ENCODE measurements at places on chromosomes 6 and 20. TPM values are rescaled to one million over a fixed set of nuclear protein-coding genes. Genes with fewer than 3 reads are reported as not detected.

GRCh38 chr20:16111172-16111832, 461.9 kb downstream of the KIF16B start:
- H3K4me3 ChIP-seq = no peak overlapping the region
- no peak for DNase-seq
- H3K27me3 ChIP-seq = no peaks in the 10 kb centered on the region
- no peaks in the 10 kb centered on the region for H3K4me1 ChIP-seq
- H3K27ac ChIP-seq = no peak overlapping the region

GRCh38 chr6:11586117-11586516, 48.6 kb downstream of the TMEM170B start:
- peaks cover 9% of the 10 kb centered on the region for H3K27me3 ChIP-seq
- no peak overlapping the region for H3K4me3 ChIP-seq
- H3K36me3 ChIP-seq = no peaks in the 10 kb centered on the region
- no peaks in the 10 kb centered on the region for H3K4me1 ChIP-seq
- no peak for DNase-seq

GRCh38 chr6:32973144-32974015, 5.0 kb downstream of the BRD2 start:
- H3K4me1 ChIP-seq = peaks cover 29% of the 10 kb centered on the region
- H3K4me3 ChIP-seq = peak overlapping the region; percentile 94
- no peak for DNase-seq
- H3K27me3 ChIP-seq = no peaks in the 10 kb centered on the region

DNA sequence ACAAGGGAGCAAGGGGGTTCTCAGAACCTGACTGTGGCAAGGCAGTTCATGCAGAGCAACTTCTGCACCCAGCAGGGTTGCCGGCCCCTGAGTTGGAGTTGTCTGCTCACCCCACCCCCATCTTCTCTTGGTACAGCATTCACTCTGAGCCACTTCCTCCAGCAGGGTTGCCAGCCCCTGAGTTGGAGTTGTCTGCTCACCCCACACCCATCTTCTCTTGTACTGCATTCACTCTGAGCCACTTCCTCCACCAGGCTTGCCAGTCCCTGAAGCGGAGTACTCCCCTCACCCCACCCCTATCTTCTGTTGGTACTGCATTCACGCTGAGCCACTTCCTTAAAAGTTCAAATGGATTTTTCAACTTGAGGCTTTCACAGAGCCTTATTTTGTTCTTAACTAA, 79.7 kb upstream of the SYNDIG1 start:
- no peak overlapping the region for H3K27ac ChIP-seq
- peak; percentile 22 for DNase-seq
- peaks cover 2% of the 10 kb centered on the region for H3K27me3 ChIP-seq
- no peak overlapping the region for H3K4me3 ChIP-seq
- H3K36me3 ChIP-seq = no peaks in the 10 kb centered on the region

DNA sequence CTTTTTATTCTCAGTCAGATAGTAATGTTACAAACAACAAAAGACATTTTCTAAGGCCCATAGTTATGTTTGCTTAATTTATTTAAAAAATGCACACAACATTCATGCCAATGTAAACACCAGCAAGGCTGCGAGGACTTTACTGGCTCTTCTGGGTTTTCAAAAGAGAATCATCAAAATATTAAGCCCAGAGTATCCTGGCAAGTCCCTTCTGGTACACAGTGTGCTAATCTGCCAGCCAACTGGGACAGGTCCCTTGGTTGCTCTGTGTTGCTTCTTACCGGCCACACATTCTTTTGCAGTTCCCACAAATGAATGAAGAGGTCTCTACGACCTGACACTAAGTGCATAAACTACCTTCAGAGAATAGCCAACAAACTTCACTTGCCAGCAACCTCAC, 42.6 kb upstream of the SPDEF start:
- H3K36me3 ChIP-seq = no peaks in the 10 kb centered on the region
- H3K27me3 ChIP-seq = no peaks in the 10 kb centered on the region
- DNase-seq = no peak
- no peak overlapping the region for H3K4me3 ChIP-seq
- no peak overlapping the region for H3K27ac ChIP-seq
- H3K4me1 ChIP-seq = peaks cover 2% of the 10 kb centered on the region

- H3K4me3 ChIP-seq = no peak overlapping the region
- H3K27me3 ChIP-seq = peaks cover 4% of the 10 kb centered on the region
- DNase-seq = no peak
- no peaks in the 10 kb centered on the region for H3K36me3 ChIP-seq
- H3K4me1 ChIP-seq = no peaks in the 10 kb centered on the region
Measured at GRCh38 chr6:139882977-139883728, 508.7 kb upstream of the CITED2 start.

DNA sequence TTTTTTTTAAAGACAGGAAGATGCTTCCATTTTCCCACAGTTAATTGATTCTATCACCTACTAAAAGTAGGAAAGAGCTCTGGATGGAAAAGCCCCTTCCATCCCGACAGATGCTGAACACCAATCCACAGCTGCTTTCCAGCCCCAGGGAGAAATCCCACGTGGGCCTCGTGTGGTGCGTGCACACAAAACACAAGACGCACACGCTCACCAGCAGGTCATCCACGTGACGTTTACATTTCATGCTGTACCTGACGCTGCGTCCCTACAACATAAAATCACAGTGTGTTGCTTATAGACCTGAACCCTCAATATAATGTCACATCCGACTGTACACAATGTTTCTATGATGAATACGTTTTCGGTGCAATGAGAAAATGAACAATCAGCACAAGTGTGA, 50.2 kb upstream of the DACT2 start:
- no peak overlapping the region for H3K27ac ChIP-seq
- H3K36me3 ChIP-seq = no peaks in the 10 kb centered on the region
- H3K4me1 ChIP-seq = no peaks in the 10 kb centered on the region
- no peak overlapping the region for H3K4me3 ChIP-seq

- no peak for DNase-seq
- peaks cover 29% of the 10 kb centered on the region for H3K36me3 ChIP-seq
- no peaks in the 10 kb centered on the region for H3K27me3 ChIP-seq
- H3K4me1 ChIP-seq = peaks cover 35% of the 10 kb centered on the region
- H3K4me3 ChIP-seq = peak overlapping the region; percentile 93
Measured at GRCh38 chr6:26401389-26401986, 587 bp upstream of the BTN3A1 start.

GRCh38 chr20:58447511-58448391, 58.7 kb downstream of the VAPB start:
- no peak overlapping the region for H3K27ac ChIP-seq
- no peak overlapping the region for H3K4me3 ChIP-seq
- H3K36me3 ChIP-seq = peaks cover 54% of the 10 kb centered on the region
- peaks cover 21% of the 10 kb centered on the region for H3K4me1 ChIP-seq
- DNase-seq = peak; percentile 27

GRCh38 chr20:44393608-44394451, 38.3 kb downstream of the HNF4A start:
- no peak overlapping the region for H3K27ac ChIP-seq
- no peaks in the 10 kb centered on the region for H3K36me3 ChIP-seq
- no peak overlapping the region for H3K4me3 ChIP-seq
- H3K27me3 ChIP-seq = peaks cover 6% of the 10 kb centered on the region

DNA sequence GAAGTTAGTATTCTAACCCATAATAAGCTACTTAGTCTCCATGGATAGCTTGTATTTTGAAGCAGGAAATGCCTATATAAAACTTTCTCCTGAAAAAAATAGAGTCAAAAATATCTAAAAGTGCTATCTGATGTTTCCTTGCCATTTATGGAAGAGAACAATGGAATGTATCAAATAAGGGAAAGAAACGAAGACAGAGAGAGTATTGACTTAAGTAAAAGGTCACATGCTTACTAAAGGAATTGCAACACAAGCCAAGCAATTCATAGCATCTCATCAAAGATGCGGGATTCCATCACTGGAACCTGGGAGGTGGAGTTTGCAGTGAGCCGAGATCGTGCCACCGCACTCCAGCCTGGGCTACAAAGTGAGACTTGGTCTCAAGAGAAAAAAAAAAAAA, 112.9 kb upstream of the DTNBP1 start:
- peak overlapping the region; percentile 70 for H3K4me3 ChIP-seq
- H3K27me3 ChIP-seq = no peaks in the 10 kb centered on the region
- H3K4me1 ChIP-seq = peaks cover 85% of the 10 kb centered on the region
- peak overlapping the region; percentile 96 for H3K27ac ChIP-seq

- H3K36me3 ChIP-seq = no peaks in the 10 kb centered on the region
- H3K4me3 ChIP-seq = no peak overlapping the region
- H3K4me1 ChIP-seq = no peaks in the 10 kb centered on the region
- no peak overlapping the region for H3K27ac ChIP-seq
- no peak for DNase-seq
Measured at GRCh38 chr6:163688739-163689362, 274.3 kb downstream of the QKI start.

- H3K4me3 ChIP-seq = peak overlapping the region; percentile 58
- peaks cover 9% of the 10 kb centered on the region for H3K27me3 ChIP-seq
- DNase-seq = no peak
- H3K36me3 ChIP-seq = no peaks in the 10 kb centered on the region
- H3K27ac ChIP-seq = no peak overlapping the region
- H3K4me1 ChIP-seq = peaks cover 30% of the 10 kb centered on the region
Measured at GRCh38 chr6:44219053-44219814, 2.5 kb downstream of the MYMX start.

DNA sequence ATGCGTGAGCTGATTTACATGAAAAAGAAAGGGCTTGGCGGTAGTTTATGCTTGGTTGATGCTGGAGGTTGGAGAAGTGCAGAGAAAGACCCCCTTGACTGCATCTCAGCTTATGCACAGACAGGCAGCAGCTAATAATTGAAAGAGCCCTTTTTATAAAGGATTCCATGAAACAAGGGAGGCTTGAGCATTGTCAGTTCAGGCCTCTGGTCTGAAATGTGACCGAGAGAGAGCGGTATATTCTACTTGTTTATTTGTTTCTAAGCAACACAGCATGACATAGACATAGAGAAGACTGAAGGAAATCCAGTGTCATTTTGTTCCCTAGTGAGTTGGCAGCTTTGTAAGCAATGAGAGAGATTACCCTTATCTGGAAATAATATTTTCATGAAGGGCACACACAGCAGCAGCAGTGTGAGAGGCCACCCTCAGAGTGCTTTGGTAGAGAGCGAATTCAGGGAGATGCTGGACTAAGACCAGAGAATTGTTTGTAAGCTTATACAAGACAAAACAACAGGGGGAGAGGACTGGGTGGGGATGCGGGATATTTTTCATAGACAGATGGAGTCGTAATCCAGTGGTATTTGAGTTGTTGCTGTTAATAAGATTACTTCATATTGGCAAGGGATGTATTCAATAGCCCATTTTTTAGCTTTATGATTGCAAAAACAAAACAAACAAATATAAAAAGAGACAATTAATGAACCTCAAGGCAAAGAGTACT, 34.6 kb upstream of the LAMA2 start:
- no peak overlapping the region for H3K27ac ChIP-seq
- no peak for DNase-seq
- H3K36me3 ChIP-seq = no peaks in the 10 kb centered on the region
- H3K4me3 ChIP-seq = no peak overlapping the region
- no peaks in the 10 kb centered on the region for H3K4me1 ChIP-seq

GRCh38 chr6:168137024-168137423, 58.0 kb upstream of the FRMD1 start:
- no peaks in the 10 kb centered on the region for H3K36me3 ChIP-seq
- no peak overlapping the region for H3K27ac ChIP-seq
- DNase-seq = no peak
- no peak overlapping the region for H3K4me3 ChIP-seq
- H3K27me3 ChIP-seq = peaks cover 21% of the 10 kb centered on the region

DNA sequence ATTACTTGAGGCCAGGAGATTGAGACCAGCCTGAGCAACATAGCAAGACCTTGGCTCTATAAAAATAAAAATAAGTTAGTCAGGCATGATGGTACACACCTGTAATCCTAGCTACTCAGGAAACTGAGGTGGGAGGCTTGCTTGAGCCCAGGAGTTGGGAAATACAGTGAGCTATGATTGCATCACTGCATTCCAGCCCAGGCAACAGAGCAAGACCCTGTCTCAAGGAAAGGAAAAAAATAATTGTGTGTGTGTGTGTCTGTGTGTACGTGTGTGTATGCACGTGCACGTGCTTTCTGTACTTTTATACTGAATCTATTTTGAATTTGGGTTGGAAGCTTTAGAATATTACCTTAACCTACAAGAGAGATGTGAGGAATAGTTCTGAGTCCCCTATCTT, 58.9 kb downstream of the KIZ start:
- H3K4me3 ChIP-seq = no peak overlapping the region
- H3K27ac ChIP-seq = no peak overlapping the region
- H3K4me1 ChIP-seq = no peaks in the 10 kb centered on the region
- DNase-seq = no peak
- no peaks in the 10 kb centered on the region for H3K27me3 ChIP-seq

- H3K36me3 ChIP-seq = peaks cover 81% of the 10 kb centered on the region
- no peak for DNase-seq
- H3K4me3 ChIP-seq = no peak overlapping the region
- H3K27ac ChIP-seq = peak overlapping the region; percentile 21
- peaks cover 34% of the 10 kb centered on the region for H3K4me1 ChIP-seq
Measured at GRCh38 chr20:45028424-45029136, 62.3 kb downstream of the STK4 start.

DNA sequence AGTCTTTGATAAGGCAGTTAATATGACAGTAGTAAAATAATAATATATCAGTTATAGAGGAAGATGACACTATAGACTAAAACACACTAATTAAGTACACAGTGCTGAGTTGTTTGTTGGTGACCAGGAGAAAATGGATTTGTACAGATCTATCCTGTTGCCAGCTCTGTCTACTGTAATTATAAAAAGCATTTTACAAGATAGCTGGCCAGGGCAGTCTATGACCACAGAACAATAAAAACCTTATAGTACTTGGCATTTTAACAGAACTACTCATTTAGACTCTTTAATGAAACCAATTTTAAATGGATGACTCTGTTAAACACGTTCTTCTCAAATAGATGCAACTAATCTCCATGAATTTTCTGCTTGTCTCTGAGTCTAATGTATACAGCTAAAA, 367.5 kb downstream of the BTBD9 start:
- no peak for DNase-seq
- H3K27me3 ChIP-seq = no peaks in the 10 kb centered on the region
- H3K36me3 ChIP-seq = no peaks in the 10 kb centered on the region

- H3K27me3 ChIP-seq = no peaks in the 10 kb centered on the region
- no peaks in the 10 kb centered on the region for H3K4me1 ChIP-seq
- H3K27ac ChIP-seq = no peak overlapping the region
- no peaks in the 10 kb centered on the region for H3K36me3 ChIP-seq
Measured at GRCh38 chr6:128376952-128377503, 143.4 kb downstream of the PTPRK start.

- no peak for DNase-seq
- H3K4me3 ChIP-seq = no peak overlapping the region
- no peaks in the 10 kb centered on the region for H3K36me3 ChIP-seq
- no peak overlapping the region for H3K27ac ChIP-seq
- no peaks in the 10 kb centered on the region for H3K4me1 ChIP-seq
- peaks cover 16% of the 10 kb centered on the region for H3K27me3 ChIP-seq
Measured at GRCh38 chr6:52620055-52620905, 43.4 kb upstream of the TRAM2 start.

- no peaks in the 10 kb centered on the region for H3K36me3 ChIP-seq
- no peak overlapping the region for H3K27ac ChIP-seq
- H3K4me1 ChIP-seq = no peaks in the 10 kb centered on the region
- H3K27me3 ChIP-seq = peaks cover 7% of the 10 kb centered on the region
- DNase-seq = no peak
Measured at GRCh38 chr6:79158856-79159516, 75.5 kb downstream of the HMGN3 start.

The PAK5 gene
- total RNA-seq = not detected

The IL17A gene
- not detected for total RNA-seq

The HRH3 gene
- not detected for total RNA-seq

The FRMD1 gene
- not detected for total RNA-seq

The KIF13A gene
- not detected for total RNA-seq

The KHDC1L gene
- not detected for total RNA-seq

The OOEP gene
- total RNA-seq = not detected

The DZANK1 gene
- 1.3 TPM for total RNA-seq

The TREML4 gene
- total RNA-seq = not detected

The HCK gene
- total RNA-seq = not detected

The TMEM151B gene
- total RNA-seq = not detected

The FAM209B gene
- total RNA-seq = 1.8 TPM

The COL12A1 gene
- total RNA-seq = not detected

All from activated T-helper 2 cell treated with anti-CD3 and anti-CD28 coated beads, Interferon-gamma antibody, Interleukin-2, Interleukin-4, amounts not matched to agents 10 μg/mL and 5 μg/mL and 100 μg/mL, durations not matched to agents 14 hours and 24 hours and 36 hours (primary cell).